ENCODE measurements at places on chromosomes 4 and X.

GRCh38 chr4:86160426-86160825 is 199.4 kb downstream of the MAPK10 start:
- DNase-seq: no peak

DNA sequence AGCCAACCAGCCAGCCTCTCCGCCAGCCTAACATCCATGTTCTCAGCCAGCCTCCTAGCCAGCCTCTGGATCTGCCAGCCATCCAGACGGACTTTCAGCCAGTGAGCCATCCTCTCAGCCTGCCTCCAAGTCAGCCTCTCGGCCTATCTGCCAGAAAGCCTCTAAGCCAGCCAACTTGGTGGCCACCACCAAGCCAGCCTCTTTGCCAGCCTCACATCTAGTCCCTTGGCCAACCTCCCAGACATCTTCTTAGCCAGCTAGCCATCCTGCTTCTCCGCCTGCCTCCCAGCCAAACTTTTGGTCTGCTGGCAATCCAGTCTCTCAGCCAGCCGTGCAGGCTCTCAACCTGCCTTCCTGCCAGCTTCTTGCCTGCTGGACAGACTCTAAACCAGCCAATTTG is 16.4 kb upstream of the ARAP2 start:
- DNase-seq: no peak

DNA sequence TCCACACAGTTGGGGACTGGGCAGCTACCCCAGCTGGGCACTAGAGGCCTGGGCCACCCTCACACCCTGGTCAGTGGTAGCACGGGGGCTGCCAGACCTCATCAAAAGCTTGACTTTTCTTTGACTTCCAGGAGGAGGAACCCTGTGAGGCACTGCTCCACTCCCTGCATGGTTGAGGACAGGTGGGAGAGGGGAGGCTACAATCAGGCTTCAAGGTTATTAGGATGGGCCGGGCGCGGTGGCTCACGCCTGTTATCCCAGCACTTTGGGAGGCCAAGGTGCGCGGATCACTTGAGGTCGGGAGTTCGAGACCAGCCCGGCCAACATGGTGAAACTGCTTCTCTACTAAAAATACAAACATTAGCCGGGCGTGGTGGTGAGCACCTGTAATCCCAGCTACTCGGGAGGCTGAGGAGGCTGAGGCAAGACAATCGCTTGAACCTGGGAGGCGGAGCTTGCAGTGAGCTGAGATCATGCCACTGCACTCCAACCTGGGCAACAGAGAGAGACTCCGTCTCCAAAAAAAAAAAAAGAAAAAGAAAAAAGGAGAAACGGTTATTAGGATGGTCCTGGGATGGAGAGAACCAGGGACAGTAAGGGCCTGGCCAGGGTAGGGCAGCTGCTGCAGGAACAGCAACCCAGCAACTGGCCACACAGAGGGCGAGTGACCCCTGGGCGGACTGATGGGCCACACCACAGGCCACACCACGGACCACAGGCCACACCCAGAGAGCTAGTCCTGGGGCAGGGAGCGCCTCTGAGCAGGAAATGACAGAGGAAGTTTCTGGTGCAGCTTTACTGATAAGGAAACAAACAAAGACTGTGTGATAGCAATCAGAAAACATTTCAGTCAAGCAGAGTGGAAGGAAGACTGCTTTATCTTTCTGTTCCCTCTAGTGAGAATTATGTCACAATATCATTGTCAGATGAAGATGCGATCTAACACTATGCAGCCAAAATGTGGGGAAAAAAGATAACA is 20.5 kb upstream of the OPN1LW start:
- DNase-seq: no peak

GRCh38 chr4:185209031-185209851 is at the start of gene SNX25:
Gene SNX25 (plus strand): TSS chr4:185209598. CDS start chr4:185209827, 229 bp downstream.
- DNase-seq: no peak

- no peak for DNase-seq
These were observed 16.1 kb downstream of the NSG1 start for GRCh38 chr4:4402966-4403365.
